Coronary artery (tissue), 2 donors: ENCODE measurements at places on chromosomes 16 and 17.
A peak's percentile ranks its signal among the peaks of the same experiment; 100 is the strongest.

GRCh38 chr17:72590382-72590781 is 469.6 kb downstream of the SOX9 start:
- no peak for DNase-seq

DNA sequence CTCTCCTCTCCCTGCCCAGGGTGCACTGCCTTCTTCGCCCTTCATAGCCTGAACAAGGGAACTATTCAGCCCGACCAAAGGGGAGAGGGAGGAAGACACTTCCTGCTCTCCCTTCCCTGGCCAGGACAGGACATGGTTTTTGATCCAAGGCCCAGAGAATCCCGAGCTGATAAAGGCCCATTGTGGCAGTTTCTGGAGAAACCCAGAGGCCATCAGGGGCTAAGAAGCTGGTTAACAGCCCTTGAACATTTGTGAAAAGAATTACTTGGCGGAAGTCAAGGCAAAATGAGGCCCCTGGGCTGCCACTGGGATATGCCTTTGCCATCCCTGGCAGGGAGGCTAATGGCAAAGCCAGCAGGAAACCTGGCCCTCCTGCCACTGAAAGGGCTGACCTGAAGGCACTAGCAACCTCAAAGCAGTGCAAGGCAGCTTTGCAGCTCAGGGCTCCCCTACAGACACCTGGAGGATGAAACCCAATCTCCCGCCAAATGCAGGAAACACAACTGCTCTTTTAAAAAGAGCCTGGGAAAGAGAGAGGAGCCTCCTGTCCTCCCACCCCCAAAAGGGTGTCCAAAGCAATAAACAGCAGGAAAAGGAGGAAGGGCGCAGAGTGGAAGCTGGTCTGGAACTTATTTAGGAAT is 12.6 kb downstream of the PHB1 start:
- no peak for DNase-seq

DNA sequence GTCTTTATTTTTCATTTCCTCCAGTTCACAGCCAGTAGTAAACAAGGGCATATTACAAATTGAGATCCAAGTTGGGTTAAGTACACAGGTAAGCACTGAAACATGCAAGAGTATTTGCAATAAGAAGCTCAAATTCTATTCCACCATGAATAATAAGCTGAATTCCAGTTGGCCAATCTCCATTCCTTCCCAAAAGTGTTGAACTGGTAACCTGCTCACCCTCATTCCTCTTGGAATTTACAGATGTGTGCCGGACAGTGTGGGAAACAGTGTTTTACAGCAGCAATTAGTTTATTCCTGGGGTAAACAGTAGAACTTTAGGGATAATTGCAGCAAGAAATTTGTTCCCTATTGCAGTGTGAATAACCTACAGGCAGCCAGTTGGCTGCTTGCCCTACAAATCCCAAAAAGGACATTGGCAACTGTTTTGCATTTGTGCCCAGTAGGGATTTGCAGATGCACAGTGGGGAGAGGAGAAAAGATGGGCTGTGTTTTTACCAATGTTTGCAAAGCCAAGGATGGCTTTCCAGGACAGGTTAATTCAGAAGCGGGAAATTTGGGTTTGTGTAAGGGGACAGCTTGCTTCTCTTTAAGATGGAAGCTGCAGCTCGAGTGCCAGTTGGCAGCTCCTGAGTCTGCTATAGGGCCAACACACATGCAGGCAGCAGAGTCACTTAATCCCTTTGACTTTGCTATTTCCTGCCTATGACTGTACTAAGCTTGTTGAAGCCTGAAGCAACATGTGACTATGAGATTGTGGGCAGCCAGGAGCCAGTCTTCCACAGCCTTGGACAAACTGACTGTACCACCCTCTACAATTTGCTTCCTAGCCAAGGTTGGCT is 318.9 kb downstream of the MAP2K6 start:
- DNase-seq, result no peak

DNA sequence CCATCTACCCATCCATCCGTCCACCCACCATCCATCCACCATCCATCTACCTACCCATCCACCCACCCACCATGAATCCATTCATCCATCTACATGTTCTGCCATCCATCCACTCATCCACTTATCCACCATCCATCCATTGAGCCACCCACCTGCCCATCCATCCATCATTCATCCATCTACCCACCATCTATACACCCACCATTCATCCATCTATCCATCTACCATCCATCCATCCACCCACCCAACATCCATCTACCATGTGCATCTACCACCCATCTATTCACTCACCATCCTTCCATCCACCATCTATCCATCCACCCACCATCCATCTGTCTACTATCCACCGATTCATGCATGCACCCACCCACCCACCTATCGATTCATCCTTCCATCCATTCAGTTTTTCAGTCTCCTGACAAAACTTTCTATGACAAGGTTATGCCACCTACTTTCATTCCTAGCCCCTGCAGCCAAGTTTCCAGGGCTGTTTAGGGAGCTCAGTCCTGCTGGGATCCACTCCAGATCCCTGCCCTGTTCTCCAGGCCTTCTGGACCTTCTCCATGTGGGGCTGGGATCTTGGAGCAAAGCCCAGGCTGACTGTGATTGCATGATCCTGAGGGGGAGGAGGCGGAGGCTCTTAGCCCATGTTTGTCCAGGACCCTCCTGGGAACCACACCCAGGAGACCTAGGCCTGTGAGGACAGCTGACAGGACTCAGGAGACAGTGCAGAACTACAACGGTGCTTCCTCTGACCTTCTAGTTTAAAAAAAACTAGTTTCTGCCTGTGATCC is 27.4 kb downstream of the BCO1 start:
- DNase-seq, result no peak

GRCh38 chr16:56029026-56029425 is 153.9 kb upstream of the CES5A start:
- no peak for DNase-seq

DNA sequence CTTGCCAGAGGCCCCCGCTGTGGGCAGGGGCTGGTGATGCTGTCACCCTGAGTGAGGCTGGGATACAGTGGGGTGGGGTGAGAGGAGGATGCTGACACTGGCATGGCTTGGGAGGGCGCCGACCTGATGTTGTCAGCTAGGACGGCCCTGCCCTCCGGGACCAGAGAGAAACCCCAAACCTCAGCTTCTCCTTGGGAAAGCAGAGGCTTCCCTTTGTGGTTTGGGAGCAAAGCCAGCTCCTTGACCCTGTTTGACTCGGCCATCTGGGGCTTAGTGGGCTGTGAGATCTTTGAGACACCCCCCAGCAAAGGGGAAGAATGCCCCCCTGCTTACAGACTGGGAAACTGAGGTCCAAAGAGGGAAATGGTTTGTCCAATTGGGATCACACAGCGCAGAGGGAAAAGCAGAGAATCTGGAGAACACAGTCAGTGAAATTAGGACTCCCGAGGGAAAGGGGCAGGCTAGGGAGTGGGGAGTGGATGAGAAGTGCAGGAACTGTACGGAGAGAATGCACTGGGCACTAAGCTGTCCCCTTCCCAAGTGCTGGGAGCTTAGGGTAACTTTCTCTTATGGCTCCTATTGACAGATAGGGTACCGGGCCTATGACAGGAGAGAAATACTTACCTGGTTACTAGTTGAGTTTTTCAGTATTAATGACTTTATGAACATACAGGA is 40.7 kb upstream of the DLX4 start:
- DNase-seq, result no peak

DNA sequence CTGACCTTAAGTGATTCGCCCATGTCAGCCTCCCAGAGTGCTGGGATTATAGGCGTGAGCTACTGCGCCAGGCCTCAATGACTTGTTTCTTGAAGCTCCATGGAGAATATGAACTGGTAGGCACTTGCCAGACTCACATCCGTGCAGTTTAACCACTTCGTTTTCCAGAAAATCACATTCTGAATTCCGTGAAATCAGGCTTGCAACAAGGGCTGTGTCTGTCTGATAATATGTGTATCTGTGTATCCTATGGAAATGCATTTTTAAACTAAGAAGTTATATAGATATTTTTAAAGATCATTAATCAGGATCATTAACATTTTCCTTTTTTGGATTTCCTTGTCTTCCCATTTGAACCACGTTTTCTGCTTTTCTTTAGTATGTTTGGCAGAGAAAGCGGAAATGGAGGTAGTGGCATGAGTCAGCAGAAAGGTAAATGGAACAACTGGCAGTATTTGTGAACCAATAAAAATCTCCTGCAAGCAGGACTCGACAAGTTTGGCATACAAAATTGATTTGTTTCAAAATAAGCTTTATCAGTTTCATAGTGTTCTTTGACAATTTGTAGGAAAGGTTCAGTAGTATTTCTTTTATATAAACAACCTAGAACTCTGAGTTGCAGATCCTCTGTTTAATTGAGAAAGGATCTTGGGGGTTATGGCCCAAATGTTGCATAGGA is 33.0 kb downstream of the USP10 start:
- no peak for DNase-seq

DNA sequence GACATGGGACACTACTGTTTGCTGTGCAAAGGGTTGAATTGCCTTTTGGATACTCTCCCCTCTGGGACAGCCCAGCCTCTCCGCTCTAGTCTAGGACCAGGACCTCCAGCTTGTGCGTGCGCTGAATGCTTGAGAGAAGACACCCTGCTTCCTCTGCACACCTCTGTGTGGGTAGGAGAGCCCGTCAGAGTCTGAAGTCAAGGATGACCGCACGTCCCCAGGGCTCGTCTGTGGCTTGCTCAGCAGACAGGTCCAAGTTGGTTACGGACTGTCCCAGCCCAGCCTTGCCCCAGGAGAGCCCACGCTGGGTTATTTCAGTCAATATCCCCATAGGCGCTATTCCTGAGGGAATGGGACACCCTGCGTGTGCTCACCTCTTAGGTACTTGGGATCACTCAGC is 3.7 kb downstream of the C16orf89 start:
- DNase-seq, result no peak

- DNase-seq, result no peak
These were observed 23.3 kb upstream of the CPNE2 start for GRCh38 chr16:57069053-57069452.

DNA sequence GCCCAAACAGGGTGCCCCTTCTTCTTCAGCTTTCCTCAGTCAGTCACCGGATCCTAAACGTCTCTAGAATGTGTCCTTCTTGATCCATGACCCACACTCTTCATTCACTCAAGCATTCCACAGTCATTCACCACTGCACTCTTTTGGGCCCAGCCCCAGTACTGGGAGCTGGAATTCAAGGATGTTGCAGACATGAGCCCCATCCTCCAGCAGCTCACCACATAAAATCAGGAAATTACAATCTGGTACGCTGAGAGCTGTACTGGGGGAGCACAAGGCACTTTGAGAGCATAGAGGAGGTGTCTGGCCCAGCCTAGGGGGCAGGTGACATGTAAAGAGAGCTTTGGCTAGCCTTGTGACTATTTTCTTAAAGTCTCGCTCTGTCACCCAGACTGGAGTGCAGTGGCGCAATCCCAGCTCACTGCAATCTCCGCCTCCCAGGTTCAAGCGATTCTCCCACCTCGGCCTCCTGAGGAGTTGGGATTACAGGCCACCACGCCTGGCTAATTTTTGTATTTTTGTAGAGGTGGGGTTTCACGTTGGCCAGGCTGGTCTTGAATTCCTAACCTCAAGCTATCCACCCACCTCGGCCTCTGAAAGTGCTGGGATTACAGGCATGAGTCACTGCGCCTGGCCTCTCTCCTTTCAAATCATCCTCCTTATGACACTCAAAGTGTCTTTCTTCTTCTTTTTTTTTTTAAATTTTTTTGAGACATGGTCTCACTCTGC is 18.7 kb downstream of the CES4A start:
- no peak for DNase-seq

GRCh38 chr16:30760577-30761426 is 1.1 kb downstream of the CFAP119 start:
- no peak for DNase-seq

GRCh38 chr16:426115-426905 is 861 bp downstream of the RAB11FIP3 start:
- no peak for DNase-seq

DNA sequence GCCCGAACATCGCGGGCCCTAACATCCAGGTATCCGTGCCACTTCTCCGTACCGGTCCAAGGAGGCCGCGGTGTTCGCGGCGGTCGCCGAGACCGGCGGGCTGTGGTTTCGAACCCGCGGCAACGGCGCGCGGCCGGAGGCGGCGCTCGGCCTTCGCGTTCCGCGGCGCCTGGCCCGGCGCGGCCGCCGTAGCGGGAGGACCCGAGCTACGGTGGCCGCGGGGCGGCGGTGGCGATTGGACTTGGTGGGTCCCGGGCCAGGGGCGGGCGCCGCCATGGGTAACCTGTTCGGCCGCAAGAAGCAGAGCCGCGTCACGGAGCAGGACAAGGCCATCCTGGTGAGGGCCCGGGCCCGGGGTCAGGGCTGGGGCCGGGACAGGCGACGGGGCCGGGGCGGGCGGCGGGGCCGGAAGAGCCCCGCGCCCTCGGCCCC is at the start of gene CHMP6:
CHMP6 (plus strand) TSS at position 197 of the 432 bp plus-strand sequence; CDS start at position 275, 78 bp downstream.
- peak; percentile 78 for DNase-seq
